CD4-positive, alpha-beta T cell treated with Interferon alpha-2 for 1 hour (primary cell): ENCODE measurements at places on chromosomes 1 and 21.

DNA sequence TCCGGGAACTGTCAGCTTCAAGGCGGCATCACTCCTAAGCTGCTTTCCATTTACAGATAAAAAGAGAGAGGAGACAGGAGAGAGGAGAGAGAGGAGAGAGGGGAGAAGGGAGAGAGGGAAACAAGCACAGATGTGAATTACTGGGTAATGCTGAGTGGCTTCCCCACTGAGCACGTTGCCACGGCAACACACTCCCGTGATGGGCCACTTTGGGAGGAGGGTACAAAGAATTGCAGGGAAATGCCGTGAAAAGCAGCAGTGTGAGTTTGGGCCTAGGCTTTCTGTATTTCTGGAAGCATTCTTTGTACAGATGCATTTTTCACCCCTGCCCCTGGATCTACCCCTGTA, 128.0 kb upstream of the IRF2BP2 start:
- no peak for DNase-seq

- no peak for DNase-seq
Observed at GRCh38 chr21:29418813-29419212, 120.1 kb downstream of the BACH1 start.

DNA sequence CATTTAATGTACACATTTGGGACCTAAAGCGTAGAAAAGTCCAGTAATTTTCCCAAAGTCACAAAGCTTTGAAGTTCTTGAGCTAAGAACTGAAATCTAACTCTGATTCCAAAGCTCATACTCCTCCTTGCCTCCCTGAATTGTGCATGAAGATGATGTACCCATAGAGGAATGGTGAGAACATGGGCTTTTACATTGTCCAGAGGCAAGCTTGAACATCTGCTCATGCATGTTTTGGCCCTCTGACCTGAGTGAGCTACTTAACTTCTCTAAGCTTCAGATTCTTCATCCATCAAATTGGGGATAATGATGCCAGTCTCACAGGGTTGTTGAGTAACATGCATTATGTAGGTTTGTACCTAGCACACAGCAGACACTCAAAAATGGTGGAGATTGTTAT, 258.4 kb upstream of the HOOK1 start:
- no peak for DNase-seq

DNA sequence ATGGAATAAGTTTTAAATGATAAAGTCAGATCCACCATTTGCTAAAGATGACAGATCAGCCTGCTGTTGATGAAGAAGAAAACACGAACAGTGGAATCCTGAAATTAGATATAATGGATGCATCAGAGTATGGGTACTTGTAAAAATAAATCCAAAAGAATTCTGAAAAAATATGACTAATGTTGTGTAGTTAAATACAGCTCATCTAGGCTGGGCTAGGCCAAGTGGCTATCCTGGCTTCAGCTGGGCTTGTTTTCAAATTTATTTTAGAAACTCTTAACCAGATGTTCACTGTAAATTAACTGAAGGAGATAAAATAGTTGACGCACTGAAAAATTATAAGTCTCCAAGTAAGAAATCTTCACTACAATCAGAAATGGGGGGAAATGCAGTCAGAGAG, 7.4 kb upstream of the RGS2 start:
- no peak for DNase-seq

DNA sequence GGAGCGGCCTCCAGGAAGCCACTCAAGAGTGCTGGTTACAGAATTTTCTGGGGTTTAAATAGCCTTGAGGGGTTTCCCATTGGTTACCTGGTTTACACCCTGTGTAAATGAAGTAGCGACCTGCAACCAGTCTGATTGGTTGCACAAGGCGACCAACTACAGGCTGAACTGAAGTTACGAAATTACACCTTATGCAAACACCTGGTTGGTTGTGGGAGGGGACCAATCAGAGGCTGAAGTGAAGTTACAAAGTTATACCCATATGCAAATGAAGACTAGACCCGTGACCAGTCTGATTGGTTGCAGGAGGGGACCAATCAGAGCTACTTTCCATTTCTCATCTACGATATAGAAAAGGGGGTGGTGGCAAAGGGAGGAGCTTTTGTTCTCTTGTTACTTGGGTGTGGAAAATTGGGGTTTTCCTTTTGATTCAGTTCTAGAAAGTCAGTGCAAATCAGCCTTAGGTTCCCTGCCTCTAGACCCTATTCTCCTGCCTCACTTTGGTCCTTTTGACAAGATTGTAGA, 22.2 kb upstream of the C1orf174 start:
- DNase-seq, result peak; percentile 43

- no peak for DNase-seq
Observed at GRCh38 chr1:47178020-47178419, 11.8 kb downstream of the PDZK1IP1 start.

DNA sequence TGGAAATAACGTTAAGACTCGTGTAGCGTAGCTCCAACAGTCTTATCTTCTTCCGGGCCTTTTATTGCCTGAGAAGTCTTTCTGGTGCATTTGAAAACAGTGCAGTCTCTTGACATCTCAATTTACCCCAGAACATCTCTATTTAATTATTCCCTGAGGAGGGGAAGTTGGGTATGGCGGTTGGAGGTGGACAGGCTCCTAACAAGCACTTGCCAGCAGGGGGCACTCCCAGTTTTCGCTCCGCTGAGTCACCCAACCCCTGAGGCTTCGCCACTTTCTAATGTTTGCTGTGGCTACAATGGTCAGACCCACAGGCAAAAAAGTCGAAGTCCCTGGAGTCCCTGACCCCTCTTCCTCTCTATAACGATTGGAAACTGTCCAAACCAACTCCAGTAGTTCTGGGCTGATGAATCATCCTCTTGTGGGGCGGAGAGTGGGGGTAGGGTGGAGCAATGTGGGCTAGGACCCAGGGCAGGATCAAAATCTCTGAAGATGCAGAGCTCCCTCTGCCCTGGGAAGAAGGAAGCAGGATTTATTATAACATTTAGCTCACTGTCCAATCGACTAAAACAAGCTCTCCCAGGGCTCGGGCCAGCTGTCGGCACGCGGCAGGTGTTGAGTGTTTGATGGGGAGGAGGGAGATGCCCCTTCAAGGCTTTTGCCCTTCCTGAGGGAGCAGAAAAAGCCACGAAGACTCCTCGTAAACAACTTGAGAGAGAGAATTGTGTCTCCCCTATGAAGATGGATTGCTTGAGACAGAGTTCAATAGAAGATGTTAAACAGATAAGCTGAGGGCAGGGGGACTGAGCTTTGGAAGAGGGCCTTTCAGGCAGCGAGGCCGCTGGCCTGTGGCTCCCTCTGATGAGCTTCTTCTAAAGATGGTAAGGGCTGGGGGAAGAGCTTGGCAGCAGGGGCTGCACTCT, 85.7 kb downstream of the BRINP2 start:
- no peak for DNase-seq

DNA sequence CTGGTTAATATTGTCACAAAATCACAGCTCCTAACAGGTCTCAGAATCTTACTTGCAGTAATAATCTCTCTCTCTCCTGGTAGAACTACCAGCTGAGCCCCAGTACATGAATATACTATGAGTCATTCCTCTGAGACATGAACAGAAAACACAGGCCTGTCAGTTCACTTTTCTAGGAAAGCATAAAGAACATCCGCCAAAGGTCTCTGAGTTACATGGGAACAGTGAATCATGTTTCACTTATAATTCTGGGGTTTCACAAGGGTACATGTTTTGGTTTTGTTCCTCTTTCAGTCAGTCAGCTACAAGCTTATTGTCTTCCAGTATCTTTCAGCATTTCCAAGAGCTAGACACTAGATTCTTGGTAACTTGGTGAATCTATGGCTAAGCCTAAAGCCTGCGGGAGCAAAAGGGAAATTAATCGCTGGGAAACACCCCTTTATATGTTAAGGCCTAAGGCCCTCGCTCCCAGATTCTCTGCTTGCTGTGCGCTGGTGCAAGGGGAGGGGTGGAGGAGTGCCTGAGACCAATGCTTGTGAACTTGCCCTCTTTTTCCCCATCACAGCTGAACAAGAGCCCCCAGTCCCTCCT, 31.7 kb downstream of the IFNGR2 start:
- peak; percentile 17 for DNase-seq

DNA sequence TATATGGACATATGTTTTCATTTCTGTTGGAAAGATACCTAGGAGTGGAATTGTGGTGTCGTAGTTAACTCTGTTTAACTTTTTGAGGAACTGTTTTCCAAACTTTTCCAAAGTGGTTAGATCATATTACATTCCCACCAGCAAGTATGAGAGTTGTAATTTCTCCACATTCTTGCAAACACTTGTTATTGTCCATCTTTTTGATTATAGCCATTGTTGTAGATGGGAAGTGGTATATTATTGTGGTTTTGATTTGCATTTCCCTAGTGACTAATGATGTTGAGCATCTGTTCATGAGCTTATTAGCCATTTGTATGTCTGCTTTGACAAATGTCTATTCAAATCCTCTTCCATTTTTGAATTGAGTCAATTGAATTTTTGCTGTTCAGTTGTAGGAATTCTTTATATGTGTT, 19.8 kb downstream of the CAMTA1 start:
- DNase-seq, result no peak

DNA sequence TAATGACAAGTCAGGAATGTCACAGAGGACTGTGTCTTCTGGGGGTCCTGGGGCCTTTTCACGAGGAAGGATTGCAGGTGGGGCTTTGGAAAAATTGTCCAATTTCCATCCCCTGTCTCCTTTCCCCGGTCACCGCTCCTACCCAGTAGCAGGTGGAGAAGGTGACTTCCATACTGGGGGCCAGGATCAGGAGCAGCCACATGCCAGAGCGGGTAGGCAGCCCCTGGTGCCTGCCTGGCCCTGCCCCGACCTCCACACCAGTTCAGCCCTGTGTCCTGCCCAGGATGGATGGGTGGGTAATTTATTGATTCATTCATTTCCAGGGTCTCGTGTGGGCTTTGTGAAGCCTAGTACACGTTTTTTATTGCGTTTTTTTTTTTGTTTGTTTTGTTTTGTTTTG, 51.7 kb downstream of the PRKCZ start:
- no peak for DNase-seq

DNA sequence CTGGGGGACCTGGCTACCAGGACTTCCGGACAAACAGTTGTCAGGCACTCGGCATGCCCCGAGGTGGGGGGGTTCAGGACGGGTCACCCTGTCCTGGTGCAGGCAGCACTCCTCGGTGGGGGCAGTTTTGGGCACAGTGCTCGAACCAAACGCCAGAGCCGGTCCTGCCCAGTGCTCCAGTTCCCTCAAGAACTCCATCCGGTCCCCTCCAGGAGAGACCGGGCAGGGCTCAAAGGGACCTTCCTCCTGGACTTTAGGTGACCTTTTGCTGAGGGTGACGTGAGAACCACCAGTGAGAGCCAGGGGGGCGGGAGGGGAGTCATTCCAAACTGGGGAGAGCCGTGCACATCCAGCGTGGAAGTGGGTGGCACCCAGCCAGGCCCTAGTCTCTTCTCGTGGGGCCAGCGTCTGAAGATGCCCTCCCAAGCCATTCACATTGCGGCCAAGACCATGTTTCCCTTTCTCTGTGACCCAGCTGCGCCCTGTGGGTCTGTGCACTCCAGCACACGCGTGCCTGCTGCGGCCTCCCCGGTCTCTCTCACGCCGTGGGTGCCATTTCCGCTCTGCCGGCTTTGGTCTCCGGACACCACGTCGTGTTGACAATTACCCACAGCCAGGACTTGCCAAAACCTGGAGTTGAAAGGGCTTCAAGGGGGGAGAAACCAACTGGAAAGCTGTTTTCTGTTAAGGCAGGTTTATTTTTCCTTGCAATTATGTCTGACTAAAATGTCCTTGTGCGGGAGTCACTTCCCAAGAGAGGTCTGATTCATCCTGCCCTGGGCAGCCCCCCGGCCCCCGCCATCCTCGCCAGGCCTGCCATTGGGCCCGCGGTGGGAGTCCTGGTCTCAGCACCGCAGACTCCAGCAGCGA, 178.8 kb upstream of the ARHGEF16 start:
- DNase-seq, result no peak

DNA sequence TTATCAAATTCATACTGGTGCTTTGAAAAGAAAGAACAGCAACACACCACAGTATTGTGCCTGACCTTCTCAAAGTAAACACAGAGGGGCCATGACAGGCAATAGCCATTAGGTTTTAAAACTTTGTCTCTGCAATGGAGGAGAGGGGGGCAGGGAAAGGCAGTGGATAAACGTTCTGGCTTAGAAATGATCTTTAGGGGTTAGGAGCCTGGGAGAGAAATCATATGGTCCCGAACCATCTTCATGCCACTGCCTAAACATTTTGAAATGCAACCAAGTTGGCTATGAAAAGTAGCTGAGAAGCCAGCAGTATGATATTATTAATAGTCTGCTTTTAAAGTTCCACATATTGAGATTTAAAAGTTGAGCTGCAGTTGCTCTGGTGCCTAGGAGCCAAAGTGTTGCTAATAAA, 39.8 kb downstream of the PLPP3 start:
- DNase-seq, result no peak

DNA sequence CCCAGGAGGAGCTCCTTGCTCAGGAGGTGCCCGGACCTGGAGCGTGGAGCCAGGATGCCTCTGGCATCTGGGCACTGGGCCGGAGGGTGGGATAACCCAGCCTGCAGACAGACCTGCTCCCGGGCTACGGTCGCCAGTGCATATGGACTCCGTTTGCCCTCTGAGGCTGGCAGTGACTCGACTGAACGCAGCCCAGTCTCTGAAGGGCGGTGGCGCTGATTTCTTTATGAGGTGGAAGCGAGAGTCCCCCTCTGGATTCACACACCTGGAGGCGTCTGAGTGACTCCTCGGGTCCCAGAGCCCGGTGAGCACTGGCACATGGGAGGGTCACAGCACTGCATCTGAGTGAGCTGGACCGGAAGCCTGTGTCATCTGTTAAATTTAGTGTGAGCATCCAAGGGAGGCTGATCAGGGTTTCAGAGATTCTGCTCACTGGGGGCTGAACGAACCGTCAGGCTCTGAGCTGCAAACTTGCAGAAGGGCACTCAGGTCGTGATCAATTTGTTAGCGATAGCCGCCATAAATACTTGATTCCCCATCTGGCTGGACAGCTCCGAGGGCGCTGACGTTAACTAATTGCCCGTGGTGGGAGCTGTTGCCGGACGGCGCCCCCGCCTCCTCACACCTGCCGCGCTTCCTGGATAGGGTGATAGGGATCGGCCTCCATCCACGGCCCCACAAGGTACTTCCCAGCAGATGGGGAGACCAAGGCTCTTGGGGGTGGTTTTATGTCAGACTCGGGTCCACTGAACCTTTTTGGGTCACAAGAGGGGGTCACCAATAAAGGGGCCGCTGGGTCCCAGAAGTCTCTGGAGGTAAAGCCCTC, 60.7 kb upstream of the TTC34 start:
- DNase-seq, result no peak
